T follicular helper cell (primary cell): ENCODE measurements at places on chromosomes 2 and 18.

DNA sequence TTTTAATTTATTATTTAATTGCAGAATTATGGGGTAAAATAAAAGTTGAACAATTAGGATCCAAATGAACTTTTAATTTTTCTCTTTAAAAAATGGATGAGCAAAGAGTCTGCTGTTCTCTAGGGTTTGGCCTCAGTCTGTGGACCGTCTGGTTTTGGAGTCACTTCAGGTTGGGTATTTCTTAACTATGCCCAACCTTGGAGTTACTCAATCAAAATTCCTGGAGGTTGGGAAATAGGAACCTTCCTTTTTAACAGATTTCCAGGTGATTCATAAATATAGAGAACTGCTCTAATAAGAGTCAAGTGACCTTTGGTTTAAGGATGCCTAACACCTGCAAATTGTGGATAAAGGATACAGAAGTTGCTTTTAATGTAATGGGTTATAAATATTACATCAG, 241.5 kb upstream of the GCFC2 start:
- DNase-seq = no peak

- no peak for DNase-seq
These were observed 41.6 kb downstream of the GFPT1 start for GRCh38 chr2:69345434-69345833.

DNA sequence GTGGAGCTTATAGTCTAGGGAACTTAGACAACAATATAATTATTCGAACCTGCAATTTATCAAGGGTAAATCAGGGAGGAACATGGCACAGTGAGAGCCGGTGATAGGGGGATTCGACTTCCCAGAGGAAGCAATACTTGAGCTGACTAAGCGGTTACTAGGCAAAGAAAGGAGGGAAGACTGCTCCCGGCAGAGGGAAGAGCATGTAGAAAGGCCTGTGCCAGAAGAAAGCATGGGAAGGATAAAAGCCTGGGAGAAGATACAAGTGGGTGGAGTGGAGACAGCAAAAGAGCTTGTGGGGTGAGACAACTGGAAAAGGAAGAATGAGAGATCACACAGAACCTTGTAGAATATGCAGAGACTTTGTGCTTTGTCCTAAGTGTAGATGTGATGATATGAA, 93.3 kb downstream of the MARCHF4 start:
- no peak for DNase-seq

GRCh38 chr2:64945973-64946768, 43.0 kb upstream of the SLC1A4 start:
- DNase-seq = peak; percentile 2

DNA sequence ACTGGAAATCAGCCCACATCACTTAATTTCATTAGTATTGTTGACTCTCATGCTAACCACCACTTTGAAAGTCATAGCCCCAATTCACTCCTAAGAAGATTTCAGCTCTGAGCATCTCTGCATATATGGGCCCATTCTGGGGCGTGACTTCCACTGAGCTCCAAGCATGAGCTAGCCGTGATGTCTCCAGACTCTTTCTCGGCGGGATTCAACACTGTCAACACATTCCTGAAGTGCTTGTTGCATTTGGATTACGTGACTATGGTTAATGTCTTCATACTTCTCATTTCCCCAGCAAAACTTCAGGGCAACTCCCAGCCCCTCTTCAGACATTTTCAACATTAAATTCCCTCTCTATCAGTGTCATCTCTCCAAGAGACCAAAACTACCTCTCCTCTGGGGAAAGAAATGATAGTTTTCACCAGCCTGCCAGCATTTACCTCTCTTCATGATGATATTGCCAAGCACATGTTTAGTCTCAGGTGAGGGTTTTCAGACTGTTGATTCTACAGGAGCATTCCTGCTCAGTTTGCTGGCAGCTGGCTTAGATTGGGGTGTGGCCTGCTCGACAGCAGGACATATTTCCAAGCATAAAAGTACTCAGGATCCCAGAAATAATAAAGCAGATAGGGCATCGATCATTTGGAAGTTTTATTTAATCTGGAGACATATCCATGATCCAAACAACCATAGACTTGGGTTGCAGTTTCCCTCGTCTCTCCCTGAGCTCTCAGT, 81.7 kb downstream of the FEZ2 start:
- DNase-seq = no peak

- DNase-seq = no peak
These were observed 22.3 kb downstream of the SULT1C3 start for GRCh38 chr2:108262036-108262435.

DNA sequence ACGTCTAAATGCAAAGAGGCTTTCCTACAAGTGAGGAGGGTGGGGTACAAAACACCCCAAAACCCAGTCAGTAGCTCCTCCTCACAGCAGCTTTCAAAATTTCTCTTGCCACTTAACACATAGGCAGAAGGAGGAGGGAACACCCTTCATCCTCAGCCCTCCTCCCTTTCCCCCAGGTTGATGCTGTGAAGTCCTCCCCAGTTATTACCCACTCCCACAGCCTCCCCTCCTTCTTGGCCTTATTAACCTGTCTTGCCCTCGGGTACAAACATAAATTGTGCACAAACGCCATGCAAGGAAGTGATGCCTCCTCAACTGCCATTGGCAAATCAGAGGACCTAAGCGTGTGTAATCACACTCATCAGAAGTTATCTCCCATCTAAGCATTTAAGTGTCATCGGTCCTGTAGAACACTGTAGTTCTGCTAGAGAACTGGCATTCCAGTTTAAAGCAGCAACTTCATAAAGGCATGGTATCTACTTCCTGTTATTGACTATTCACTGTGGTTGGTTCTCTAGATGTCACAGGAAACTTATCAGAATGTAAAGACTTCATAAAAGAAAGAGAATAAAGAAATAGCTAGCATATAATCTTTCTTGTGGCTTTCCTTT, at the start of gene DSC1:
Gene DSC1 (minus strand): TSS at position 32 of the 611 bp plus-strand sequence. CDS start 262 bp downstream, outside the sequence.
- no peak for DNase-seq

DNA sequence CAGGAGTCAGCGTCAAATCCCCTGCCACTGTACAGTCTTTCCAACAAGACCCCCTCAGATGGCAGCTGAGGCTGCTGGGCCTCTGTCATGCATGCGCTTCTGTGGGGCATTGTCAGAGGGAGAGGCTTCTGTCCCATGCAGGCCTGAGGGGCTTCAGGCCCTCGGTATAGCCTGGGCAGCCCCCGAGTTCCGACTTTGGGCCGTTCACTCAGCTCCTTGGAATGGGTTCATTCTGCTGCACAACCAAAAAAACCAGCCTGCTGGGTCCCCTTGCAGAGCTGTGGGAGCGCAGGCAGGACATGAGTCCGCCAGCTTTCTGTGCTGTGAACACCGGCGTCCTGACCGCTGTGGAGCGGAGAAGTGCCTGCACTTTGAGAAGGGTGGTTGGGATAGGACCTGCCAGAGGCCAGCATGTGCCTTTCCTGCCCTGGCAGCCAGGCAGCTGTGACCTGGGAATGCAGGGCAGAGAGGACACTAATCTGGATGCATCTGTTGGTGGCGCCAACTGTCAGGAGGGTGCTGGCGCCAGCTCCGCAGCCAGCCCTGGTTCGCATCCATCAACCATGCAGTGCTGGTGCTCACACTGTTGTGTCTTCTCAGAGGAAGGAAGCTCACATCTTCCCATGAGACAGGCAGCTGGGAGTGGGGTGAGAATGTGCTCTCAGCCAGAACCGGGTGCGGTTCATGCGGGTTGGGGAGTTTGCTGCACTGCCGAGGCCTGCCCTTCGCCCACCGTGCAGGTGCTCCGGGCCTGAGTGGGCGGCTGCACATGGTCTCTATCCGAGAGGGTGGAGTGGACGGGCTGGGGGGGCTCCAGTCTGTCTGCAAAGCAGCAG, 14.3 kb downstream of the ARHGEF4 start:
- DNase-seq = no peak

DNA sequence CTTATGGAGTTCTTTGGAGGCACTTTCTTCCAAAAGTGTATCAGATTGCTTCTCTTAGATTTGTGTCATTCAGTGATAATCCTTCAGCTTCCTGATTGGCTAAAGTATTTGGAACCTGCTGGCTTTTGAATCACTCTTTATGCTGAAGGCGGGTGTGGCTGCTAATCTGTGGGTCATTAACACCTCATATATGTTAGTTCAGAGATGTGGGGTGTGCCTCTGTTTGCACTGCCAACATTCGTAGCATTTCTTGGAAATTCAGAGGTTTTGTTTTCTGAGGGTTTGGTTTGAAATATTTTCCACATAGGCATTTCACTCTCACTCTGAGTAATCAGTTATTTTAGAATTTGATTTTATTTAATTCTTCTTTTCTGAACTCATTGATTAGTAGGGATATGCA, 1604.4 kb upstream of the ACVR2A start:
- DNase-seq = no peak

GRCh38 chr2:230360028-230360427, 33.0 kb downstream of the SP140L start:
- DNase-seq = no peak

GRCh38 chr18:53799134-53799533, 425.3 kb downstream of the MBD2 start:
- DNase-seq = no peak

DNA sequence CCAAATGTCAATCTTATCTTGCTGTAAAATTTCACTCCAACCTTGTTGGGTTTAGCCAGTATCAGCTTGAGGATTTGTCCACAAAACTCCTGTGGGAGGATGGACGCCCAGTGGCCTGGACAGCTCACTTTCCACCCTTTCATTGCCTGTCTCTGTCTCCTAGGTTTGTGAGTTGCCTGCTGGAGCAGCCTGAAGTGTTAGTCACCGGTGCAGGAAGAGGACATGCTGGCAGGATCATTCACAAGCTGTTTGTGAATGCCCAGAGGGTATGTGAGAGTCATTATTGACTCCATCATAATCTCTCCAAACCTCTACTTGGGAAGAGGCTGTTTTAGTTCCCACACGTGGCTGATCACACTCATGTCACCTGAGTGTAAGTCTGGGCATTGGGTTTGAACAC, 112.3 kb downstream of the RAB3GAP1 start:
- DNase-seq = no peak

GRCh38 chr18:61394983-61395382, 61.8 kb downstream of the CDH20 start:
- no peak for DNase-seq

GRCh38 chr2:190718652-190719526, 70.0 kb downstream of the NAB1 start:
- DNase-seq = no peak

DNA sequence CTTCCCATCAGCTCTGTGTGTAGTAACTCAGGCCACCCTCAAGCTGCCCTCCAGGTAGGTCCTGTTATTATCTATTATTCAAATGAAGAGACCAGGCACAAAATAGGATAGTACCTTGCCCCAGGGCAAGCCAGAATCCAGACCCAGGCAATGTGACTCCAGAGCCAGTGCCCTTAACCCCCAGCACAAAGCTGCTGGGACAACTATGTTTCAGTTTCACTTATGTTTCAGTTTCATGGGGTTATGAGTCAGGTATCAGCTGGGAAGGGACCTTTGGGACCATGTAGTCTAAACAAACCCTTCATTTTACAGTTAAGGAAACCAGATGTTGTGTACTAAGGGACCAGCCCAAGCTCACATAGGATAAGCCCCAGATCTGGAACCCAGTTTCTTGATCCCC, 10.0 kb downstream of the HK2 start:
- no peak for DNase-seq

DNA sequence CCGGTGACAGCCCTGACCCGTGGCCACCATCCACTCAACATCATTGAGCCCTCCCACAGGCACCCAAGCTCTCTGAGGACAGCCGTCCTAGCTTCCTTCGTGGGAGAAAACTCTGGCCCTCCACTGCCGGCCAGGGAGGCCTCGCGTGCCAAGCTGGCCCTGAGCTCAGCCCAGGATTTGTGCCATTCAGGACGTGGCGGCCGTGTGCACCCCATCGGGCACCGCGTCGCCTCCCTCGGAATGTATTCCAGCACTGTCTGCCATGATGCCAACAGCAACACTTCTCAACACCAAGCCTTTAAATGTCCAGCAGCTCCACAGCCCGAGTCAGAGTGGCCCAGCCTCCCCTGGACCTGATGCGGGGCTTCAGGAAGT, 35.7 kb downstream of the ZNF516 start:
- no peak for DNase-seq

GRCh38 chr2:47488870-47489584, 86.1 kb downstream of the MSH2 start:
- DNase-seq = no peak

DNA sequence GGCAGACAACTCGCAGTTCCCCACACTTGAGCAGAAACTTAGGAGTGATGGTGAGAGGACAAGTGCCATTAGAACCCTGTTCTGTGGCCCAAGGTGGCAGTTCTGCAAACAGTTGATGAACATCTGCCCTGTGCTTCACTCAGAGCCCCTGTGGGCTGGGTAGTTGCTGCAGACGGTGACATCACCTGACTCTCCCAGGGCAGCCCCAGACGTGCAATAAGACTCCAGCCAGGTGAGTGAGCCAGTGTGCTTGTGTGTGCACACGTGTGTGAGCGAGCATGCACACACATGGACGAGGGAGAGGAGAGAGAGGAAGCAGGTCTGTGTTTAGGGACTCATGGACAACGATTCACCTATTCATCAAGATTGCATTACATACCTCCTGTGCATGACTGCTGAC, 136.0 kb upstream of the GLI2 start:
- no peak for DNase-seq

GRCh38 chr2:218024871-218025270, 22.1 kb upstream of the TNS1 start:
- no peak for DNase-seq

- no peak for DNase-seq
These were observed 45.8 kb downstream of the DHX57 start for GRCh38 chr2:38829971-38830370.

- no peak for DNase-seq
These were observed 90.1 kb upstream of the TGFA start for GRCh38 chr2:70643715-70644114.

DNA sequence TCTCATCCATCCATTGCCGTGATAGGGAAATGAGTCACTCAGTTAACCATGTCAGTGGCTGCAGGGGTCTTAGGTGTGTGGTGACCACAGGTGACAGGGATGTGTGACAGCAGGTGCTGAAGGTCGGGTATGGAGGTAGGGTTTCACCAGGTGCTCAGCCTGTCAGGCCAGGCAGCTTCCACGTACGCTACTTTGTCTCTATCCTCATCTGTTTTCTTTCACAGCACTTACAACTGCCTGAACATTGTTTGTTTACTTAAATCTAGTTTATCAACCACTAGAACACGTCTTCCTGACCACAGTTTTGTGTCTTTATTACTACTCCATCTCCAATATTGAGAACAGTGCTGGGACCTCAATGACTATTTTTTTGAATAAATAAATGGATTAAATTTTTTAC, 11.4 kb upstream of the UXS1 start:
- DNase-seq = no peak

GRCh38 chr2:199907008-199907714, 3.9 kb upstream of the C2orf69 start:
- DNase-seq = no peak

GRCh38 chr2:226079196-226079595, 679.7 kb downstream of the NYAP2 start:
- DNase-seq = no peak

DNA sequence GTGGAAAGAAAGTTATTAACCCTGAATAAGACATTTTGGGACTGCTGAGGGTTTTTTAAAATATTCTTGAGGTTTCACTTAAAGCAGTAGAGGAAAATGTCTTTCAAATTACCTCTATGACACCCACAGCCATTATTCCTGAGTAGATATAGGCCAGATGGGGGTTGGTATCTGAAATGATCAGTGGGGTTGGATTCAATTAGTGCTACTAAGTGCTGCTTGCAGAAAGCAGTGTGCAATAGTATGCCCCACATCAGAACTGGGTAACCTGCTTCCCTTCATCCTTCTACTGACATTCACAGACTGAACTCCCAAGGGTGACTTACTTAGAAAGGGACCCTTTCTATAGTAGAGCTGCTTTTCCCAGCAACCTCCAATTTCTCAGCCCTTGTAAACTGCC, 7.3 kb upstream of the ETAA1 start:
- DNase-seq = no peak

GRCh38 chr2:33765122-33765521, 166.0 kb upstream of the FAM98A start:
- no peak for DNase-seq

- DNase-seq = no peak
These were observed 30.2 kb upstream of the RIOK3 start for GRCh38 chr18:23422751-23423418.
